Cortex of kidney (tissue), 1 donor: ENCODE measurements at places on chromosomes 16 and 17.

- no peak for DNase-seq
Observed at GRCh38 chr17:18228176-18228682, 2.8 kb downstream of the LLGL1 start.

GRCh38 chr16:48537275-48537674, 72.7 kb downstream of the N4BP1 start:
- no peak for DNase-seq

DNA sequence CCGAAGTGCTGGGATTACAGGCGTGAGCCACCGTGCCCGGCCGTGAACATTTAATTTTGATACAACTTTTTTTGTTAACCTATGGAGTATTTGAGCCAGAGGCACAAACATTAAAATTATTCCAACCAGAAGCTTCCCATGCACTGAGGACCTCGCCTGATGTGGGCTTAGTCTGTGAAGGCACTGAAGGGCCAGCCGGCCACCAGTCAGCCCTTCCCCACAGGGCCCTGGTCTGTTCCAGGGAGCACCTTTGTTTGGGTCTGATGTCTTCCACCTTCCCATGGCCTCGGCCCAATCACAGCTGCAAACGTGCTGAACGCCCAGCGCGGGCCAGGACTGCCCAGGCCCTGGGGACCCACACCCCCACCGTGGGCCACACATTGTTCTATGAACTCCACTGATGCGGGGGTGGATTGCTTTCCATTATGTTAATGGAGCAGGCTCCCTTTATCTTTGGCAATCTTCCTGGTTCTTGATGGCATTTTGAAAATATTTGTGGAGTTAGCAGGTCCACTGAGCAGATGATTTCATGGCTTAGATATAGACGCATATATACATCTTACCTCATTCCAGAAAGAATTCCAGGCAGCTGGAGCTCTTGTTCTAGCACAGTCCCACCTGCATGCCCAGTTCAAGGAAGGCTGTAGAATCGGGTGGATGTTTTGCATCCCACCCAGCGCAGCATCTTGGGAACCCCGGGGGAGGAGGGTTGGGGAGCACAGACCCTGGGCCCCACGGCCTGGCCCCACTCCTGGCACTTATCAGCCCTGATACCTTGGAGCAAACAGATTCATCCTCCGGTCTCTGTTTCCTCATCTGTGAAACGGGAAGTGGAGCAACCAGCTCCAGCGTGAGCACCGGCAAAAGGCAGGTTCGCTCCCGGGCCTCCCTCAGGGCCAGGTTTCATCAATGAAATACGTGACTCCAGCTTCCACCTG, 14.5 kb downstream of the SPIRE2 start:
- DNase-seq = no peak

DNA sequence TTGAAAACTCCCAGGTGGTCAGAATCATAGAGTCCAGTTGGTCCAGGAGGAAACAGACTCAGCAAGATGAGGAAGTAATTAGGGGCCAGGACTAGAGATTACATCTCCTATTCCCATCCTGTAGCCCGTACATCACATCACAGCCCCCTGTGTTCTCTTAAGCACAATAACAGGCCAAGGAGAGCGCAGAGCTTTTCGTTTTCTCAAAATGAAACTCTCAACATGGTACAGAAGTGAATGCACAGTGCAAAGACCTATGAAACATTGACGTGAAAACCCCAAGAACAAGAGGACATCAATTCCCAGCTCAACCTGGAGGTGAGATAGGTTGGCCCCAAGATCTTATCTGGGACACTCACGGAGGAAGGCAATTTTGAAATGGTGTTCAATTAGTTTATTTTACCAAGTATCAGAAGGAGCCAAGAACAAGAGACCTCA, 9.0 kb downstream of the PIK3R5 start:
- DNase-seq = no peak

DNA sequence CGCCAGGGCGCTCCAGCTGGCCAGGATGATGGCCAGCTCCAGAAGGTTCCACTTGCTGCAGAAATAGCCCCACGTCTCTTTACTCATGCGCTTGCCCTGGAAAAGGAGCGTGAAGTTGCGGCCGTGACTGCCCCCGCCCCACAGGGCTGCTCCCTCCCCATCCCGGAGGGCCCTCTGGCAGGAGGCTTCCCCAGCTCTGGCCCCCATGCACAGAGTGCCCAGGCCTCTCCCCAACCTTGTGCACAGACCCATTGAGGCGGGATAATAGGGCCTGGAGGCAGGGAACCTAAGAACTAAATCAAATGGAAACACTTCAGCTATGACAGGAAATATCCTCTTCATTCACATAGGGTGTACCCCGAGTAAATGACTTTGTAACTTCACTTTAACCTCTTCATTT, 21.2 kb upstream of the GCSH start:
- DNase-seq = no peak

DNA sequence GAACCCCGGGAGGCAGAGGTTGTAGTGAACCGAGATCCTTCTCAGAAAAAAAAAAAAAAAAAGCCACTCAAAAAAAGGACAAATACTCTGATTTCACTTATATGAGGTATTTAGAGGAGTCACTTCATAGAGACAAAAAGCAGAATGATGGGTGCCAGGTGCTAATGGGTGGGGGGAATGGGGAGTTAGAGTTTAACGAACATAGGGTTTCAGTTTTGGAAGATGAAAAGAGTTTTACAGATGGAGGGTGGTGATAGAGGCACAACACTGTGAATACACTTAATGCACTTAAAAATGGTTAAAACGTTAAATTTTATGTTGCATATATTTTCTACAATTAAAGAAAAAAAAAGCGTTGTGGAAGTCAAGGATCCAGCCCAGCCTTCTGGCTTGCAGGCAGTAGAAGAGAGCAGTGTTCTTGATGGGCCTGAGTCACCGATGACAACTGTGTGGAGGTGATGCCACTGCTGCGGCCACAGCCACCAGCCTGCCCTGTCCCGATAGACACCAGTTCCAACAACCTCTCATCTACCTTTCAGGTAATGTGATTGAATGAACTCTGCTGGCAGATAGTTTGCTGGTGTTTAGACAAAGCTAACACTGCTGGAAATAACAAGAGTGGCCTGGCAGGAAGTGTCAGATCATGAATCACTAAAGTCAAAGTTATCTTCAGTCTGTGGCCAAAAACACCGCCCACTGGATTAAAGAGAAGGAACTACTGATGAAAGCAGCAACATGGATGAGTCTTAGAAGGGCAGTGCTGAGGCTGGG, 49.9 kb upstream of the COX10 start:
- no peak for DNase-seq

GRCh38 chr17:50164697-50164988, 1.2 kb upstream of the SGCA start:
- no peak for DNase-seq

GRCh38 chr17:18261146-18261515, 669 bp downstream of the MIEF2 start:
- no peak for DNase-seq

DNA sequence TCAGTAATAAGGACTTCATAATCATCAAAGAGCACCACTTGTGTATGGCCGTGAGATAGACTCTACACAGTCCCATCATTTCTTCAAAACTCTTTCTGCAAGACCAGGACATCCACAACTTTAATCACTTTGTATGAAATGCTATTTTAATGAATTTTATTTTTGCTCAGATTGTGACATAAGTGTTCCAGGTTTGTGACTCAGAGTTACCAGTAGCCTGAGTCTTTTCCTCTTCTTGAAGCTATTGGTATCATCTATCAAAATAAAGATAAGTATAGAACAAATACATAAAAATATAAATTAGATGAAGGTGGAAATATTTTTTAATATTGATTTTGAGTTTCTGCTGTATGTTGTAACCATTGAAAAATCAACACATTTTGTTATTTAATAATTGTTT, 16.6 kb upstream of the VWA3A start:
- no peak for DNase-seq

DNA sequence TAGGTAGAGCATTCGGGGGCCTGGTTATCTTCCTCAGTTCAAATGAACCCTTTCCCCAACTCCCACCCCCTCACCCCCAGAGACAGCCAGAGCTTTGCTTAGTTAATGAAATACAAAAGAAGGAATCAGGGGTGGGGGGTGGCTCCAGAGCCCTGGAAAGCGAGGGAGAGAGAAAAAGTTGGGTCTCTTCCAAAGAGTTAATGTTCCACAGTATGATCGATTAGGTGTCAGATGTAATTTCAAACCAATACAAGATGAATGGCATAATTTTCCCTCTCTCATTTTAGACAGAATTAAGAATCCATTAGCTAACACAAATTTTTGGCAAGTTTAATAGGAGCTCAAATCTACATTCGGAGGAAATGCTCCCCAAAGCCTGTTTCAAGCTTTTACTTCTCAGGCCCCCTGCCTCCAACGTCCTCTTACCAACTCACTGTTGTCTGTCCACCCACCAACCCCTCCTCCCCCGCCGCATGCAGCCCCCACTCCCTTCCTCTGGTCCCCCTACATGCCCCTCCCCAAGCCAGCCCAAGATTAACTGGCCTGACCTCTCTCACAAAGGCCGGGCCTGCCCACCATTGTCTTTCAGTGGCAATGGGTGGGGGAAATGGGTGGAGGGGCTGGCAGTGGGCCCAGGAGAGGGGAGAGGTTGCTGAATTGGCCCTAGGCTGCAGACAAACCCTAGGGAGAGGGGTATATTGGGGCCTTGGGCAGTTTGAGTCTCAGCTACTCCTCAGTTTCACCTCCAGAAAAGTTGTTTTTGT, 28.2 kb downstream of the NEUROD2 start:
- no peak for DNase-seq

GRCh38 chr17:42165751-42166150, 11.0 kb upstream of the RAB5C start:
- DNase-seq = no peak

- no peak for DNase-seq
Observed at GRCh38 chr17:65994114-65994513, 197.8 kb downstream of the CEP112 start.

- no peak for DNase-seq
Observed at GRCh38 chr16:56013962-56014552, 138.9 kb upstream of the CES5A start.

DNA sequence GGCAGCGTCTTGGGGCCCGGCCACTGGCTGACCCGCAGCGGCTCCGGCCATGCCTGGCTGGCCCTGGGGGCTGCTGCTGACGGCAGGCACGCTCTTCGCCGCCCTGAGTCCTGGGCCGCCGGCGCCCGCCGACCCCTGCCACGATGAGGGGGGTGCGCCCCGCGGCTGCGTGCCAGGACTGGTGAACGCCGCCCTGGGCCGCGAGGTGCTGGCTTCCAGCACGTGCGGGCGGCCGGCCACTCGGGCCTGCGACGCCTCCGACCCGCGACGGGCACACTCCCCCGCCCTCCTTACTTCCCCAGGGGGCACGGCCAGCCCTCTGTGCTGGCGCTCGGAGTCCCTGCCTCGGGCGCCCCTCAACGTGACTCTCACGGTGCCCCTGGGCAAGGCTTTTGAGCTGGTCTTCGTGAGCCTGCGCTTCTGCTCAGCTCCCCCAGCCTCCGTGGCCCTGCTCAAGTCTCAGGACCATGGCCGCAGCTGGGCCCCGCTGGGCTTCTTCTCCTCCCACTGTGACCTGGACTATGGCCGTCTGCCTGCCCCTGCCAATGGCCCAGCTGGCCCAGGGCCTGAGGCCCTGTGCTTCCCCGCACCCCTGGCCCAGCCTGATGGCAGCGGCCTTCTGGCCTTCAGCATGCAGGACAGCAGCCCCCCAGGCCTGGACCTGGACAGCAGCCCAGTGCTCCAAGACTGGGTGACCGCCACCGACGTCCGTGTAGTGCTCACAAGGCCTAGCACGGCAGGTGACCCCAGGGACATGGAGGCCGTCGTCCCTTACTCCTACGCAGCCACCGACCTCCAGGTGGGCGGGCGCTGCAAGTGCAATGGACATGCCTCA, 773 bp downstream of the NTN3 start:
- no peak for DNase-seq

- DNase-seq = no peak
Observed at GRCh38 chr17:68718926-68719325, 117.8 kb upstream of the FAM20A start.

GRCh38 chr16:63998-64913, 8.2 kb downstream of the RHBDF1 start:
- no peak for DNase-seq

- DNase-seq = no peak
Observed at GRCh38 chr16:65061935-65062518, 59.8 kb downstream of the CDH11 start.

DNA sequence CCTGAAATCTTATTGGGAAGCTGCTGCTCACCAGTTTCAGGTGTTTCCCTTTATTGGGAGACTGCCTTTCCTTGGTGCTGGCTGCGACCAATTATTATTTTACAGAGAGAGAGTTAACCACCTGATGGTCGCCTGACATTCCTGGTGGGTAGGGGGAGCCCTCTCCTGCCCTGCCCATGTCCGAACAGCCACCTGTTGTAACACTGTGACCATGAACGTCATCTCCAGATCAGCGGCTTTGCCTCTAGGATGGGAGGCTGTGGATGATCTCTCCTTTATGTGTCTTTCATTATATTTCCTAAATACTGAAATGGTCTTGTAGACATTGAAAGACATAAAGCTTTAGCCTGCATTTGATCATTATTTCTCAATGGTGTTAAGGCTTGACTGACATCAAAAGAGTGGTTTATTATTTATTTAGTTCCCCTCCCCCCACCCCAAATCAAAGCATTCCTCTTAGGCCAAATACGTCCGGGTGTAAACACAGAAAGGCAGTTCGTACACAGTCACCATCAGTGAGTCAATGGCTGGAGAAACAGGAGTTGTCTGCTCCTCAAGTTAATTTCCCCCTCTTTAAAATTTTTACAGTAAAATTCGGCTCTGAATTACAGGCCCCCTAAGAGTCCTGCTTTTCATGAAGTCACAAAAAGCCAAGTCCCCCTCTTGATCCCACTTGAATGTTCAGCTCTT, 57.8 kb upstream of the CACNG5 start:
- DNase-seq = no peak

DNA sequence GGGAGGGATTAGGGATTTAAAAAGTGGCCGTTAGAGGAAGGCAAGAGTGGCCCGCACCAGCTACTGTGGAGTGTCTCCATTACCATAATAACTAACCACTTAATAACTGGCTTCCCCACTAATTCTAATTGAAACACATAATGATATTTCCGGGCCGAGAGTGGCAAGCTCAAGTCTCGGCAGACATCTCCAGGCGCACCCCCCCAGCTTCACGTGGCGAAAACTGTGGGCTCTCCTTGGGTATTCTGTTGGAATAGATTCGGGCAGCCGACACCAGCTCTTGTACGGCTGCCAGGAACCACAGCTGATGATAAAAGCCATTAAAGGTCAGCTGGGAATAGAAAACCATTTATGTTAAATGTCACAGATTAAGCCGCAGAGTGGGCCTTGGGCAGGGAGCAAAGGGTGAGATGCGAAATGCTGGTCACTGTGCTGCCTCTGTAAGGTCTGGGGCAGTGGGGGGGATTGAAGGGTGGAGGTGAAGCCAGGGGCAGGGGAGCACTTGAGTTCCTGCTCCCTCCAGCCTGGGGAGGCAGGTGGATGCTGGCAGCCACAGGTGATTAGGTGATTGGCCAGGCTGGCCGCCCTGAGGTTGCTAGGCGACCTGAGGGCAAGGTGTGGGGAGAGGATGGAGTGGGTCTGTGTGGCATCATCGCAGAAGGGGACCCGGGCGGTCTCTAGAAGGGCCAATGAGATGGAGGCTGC, 115.6 kb upstream of the SDK2 start:
- no peak for DNase-seq

GRCh38 chr17:5588584-5588983, 4.3 kb upstream of the NLRP1 start:
- DNase-seq = no peak
